ENCODE measurements at places on chromosomes 13 and 19.

- DNase-seq, result no peak
These were observed 18.4 kb downstream of the SBNO2 start for GRCh38 chr19:1155352-1156304.

- no peak for DNase-seq
These were observed 5.3 kb upstream of the GPR4 start for GRCh38 chr19:45607071-45608029.

- no peak for DNase-seq
These were observed 342.4 kb downstream of the KCNRG start for GRCh38 chr13:50357586-50358118.

DNA sequence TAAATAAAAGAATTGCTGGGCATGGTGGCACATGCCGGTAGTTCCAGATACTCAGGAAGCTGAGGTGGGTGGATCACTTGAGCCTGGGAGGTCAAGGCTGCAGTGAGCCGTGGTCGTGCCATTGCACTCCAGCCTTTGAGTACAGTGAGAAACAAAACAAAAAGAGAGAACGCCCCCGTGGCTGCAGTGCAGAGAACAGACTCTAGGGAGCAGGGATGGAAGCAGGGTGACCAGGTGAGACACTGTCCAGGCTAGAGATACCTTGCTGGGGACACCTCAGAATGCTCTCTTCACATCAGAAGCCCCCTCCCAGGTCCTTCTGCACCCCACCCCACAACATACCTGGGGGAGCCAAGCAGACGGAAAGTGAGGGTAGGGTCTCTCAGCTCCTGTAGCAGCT is 24.8 kb downstream of the MAP4K1 start:
- DNase-seq, result no peak

- no peak for DNase-seq
These were observed 358.1 kb downstream of the ENOX1 start for GRCh38 chr13:43428545-43429296.

All from stimulated activated CD4-positive, alpha-beta T cell treated with anti-CD3 and anti-CD28 coated beads, Interleukin-1b, Interleukin-23, amount 100 ng/mL, for 4 hours (primary cell).